Suppressor macrophage (primary cell): ENCODE measurements at places on chromosomes 2 and 18.
A peak's percentile ranks its signal among the peaks of the same experiment; 100 is the strongest.

GRCh38 chr2:223599640-223600380 is 2.4 kb downstream of the SCG2 start:
- DNase-seq, result no peak

- DNase-seq, result no peak
These were observed 87.7 kb downstream of the CLIP4 start for GRCh38 chr2:29202819-29203495.

DNA sequence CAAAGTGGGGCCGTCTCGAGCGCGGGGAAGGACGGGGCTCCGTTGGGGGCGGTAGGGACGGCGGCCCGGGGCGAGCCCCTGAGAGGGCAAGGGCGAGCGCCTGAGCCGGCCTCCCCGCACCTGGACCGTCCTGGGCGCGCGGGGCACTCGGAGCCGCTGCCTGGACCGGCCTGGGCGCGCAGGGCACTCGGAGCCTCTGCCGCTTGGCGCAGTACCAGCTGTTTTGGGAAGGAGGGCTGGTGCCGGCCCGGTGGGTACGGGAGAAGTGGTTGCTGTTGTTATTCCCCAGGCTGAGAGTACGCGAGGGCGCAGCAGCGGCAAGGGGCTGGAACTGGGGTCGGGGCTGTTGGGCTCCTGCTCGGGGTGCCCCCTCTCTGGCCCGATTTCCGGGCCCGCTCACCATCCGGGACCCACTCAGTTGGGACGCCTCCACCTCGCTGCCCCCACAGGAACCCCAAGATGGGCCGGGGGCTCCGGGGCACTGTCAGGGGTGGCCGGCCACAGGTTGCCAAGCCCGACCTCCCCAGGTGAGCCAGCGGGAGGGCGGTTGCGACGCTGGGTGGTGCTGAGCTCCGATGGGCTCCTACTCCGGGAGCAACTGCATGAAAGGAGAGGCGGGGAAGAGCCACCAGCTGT is 579 bp downstream of the ARHGEF4 start:
- DNase-seq, result no peak

- DNase-seq, result no peak
These were observed 199.6 kb downstream of the NR4A2 start for GRCh38 chr2:156132941-156133340.

DNA sequence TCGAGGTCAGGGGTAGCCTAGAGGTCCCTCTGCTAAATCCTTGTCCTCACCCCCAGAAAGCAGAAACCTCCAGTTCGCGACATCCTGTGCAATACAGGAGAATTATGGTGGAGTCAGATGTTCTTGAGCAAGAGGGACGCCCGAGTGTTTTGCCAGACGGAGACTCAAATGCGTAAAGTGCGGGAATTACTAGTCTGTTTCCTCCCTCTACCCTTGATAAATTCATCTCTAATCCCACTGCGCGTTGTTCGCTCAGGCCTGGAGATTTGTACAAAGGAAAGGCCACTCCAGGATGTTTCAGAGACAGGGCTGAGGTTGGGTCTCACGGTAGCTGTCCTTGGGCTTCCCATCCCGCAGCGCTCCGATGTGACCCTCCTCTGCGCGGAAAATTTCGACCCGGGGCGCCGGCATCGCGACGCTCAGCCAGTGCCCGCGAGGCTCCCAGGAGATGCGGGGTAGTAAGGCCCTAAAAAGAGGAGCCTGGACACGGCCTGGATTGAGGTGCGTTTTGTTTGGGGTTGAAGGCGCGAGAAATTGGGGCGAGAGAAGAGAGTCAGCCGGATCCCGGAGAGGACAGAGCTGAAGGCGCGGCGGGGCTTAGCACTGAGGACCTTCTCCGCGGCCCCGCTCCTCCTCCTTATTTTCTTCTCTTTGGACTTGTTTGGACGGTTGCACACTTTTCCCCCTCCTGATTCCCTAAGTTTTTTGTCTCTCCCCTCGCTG is 2.6 kb upstream of the NEUROD1 start:
- no peak for DNase-seq

- no peak for DNase-seq
These were observed 258.9 kb upstream of the CHAC2 start for GRCh38 chr2:53508667-53509066.

- DNase-seq, result no peak
These were observed 324.4 kb upstream of the CELF4 start for GRCh38 chr18:37889963-37890362.

DNA sequence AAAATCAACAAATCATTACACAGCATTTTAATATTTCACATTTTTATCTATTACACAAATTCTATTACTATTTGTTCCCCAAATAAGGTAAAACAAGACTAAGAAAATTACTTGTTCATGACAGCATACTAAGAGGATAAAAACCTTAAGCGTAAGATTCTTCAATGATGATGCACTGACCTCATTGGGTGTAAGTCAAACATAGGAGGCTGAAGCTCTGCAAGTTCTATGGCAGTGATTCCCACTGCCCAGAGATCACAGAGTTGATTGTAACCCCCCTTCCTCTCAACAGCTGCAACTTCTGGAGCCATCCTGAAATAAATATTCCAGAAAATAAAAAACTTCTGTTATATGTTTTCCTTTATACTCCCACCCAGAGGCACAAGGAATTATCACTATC is 82.2 kb upstream of the CDKL4 start:
- DNase-seq, result no peak

DNA sequence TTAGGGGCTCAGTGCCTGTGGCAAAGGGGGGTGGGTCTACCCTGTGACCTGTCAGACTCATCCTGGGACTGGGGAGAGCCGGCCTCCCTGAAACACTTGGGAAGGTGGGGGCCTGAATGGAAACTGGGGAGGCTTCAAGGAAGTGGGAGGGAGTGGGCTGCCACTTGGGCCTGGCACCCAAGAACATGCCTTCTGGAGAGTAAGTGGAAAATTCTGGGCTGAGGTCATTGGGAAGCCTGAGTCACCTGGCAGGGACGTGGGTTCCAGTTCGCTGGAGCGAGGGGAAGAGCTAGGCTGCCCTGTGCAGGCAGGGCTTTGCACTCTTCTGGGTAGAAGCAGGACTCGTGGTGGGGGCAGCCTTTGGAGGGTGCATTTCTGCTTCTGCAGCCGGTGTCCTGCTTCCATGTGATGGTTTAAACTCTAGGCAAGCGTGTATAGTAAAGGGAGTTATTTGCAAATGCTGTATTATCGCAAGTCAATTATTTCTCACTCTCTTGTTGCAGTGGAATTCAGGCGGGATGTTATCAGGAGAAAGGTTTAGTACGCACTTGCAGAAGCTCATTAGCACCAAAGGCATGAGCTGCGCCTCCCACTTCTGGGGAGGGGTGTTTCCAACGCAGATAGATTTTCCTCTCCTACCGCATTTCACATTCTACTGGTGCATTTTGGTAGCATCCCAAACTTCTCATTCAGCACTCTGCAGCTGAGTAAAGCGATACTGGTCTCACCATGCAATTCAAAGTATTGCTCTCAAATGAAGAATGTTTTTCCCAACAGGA is 3.8 kb downstream of the LRRFIP1 start:
- no peak for DNase-seq

- peak; percentile 19 for DNase-seq
These were observed 217.5 kb downstream of the CAMKMT start for GRCh38 chr2:44579115-44579836.

DNA sequence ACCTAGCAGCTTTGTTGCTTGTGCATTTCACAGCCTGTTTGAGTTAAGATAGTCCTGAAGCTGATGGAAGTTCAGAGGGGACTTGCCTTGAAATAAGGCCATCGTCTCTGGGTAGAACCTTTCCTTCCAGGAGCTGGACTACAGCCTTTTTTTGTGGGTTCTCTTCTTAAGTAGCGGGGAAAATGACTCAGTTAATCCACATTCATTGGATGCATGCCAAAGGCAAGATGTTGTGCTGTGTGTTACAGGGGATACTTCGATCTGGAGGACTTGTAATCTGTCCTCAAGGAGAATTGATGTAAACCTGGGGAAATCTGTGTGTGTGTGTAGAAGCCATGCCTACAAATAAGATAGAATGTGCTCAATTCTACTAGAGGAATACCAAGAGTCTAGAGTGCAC is 46.8 kb downstream of the RPIA start:
- DNase-seq, result no peak

DNA sequence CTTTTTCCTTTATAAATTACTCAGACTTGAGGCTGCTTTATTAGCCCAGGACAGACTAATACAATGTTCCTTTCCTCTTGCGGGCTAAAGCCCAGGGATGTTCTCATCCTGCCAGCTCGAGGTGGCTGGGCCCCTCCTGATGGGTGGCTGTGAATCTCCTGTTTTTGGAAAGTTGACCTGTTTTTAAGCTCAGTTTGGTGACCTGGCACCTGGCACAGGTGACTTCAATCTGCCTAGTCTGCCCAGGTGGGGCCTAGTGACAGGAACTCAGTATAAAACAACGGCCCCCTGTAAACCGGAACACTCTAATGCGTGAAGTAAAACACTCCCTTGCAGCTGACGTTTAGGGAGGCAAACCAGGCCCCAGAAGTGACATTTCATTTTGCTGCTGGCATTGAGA is 92.7 kb upstream of the SNTG2 start:
- DNase-seq, result no peak

- no peak for DNase-seq
These were observed 63.4 kb downstream of the TPO start for GRCh38 chr2:1476617-1477195.

GRCh38 chr2:36433311-36434217 is 78.0 kb downstream of the CRIM1 start:
- DNase-seq, result no peak

- DNase-seq, result no peak
These were observed 213.7 kb downstream of the KCNJ3 start for GRCh38 chr2:154912215-154912614.

- DNase-seq, result no peak
These were observed 22.3 kb downstream of the TMEM18 start for GRCh38 chr2:654896-655295.

GRCh38 chr2:38947241-38948239 is 57.9 kb downstream of the ARHGEF33 start:
- peak; percentile 71 for DNase-seq

- no peak for DNase-seq
These were observed 512.4 kb downstream of the GALR1 start for GRCh38 chr18:77762014-77762413.

GRCh38 chr2:51638811-51639210 is 606.9 kb upstream of the NRXN1 start:
- DNase-seq, result no peak

DNA sequence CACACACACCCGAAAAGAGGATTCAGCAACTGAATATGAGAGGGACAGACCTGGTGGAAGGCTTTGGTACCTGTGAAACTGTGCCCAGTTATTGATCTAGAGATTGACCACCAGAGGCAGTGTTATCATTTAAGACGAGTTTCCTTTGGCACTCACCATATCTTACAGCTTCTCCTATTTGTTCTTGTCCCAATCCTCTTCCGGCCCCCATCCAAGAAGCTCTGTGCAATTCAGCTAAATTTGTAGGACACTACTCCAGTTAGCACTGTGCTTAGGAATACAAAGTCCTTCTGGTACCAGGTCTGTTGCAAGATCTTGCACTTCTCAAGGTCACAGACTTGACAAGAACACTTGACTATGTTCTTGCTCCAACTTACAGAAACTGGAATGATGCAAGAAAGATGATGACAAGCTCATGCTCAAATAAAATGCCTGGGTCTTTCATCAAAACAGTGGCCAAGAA is 177.7 kb downstream of the TMEM247 start:
- peak; percentile 15 for DNase-seq

- no peak for DNase-seq
These were observed 16.2 kb upstream of the ESPNL start for GRCh38 chr2:238083919-238084318.

- DNase-seq, result no peak
These were observed 206.6 kb upstream of the RBMS1 start for GRCh38 chr2:160700021-160700814.

GRCh38 chr2:7437716-7438632 is 520.8 kb downstream of the RNF144A start:
- DNase-seq, result no peak

DNA sequence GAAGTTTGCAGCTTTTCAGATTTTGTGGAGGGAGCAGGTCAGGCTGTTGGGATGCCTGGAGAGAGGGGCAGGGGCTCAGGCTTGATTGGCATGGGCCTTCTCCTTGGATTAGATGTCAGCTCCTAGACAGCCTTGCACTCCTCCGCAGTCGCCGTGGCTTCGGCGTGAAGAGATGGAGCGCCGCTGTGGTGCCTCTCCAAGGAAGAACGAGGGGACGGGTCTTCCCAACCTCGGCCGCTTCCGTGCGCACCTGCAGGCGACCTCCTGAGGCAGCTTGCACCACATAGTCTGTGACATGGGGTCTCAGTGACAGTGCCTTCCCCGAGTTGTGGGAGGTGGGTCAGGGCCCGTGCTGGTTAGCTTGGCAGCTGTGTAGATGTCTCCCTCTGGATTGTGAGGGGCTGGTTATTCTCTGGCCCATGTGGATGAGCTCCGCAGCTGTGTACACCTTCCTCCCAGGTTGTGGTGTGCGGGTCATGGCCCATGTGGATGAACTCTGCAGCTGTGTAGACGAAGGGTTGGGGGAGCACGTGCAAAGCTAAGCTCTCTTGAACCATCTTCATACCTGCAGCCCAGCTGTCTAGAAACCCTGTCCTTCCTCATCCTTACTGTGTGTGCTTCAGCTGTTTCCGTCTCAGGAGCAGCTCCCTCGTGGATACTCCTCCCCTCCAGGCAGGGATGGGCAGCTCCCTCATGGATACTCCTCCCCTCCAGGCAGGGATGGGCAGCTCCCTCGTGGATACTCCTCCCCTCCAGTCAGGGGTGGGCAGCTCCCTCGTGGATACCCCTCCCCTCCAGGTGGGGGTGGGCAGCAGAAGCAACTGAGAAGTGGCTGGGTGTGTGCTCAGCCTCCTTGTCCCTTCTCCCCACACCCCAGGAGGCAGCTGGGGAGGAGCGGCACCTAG is 170.3 kb downstream of the LDLRAD4 start:
- DNase-seq, result no peak
